ENCODE measurements at places on chromosomes 5 and 9.

GRCh38 chr9:138064547-138064946, 187.0 kb downstream of the CACNA1B start:
- no peak for DNase-seq

DNA sequence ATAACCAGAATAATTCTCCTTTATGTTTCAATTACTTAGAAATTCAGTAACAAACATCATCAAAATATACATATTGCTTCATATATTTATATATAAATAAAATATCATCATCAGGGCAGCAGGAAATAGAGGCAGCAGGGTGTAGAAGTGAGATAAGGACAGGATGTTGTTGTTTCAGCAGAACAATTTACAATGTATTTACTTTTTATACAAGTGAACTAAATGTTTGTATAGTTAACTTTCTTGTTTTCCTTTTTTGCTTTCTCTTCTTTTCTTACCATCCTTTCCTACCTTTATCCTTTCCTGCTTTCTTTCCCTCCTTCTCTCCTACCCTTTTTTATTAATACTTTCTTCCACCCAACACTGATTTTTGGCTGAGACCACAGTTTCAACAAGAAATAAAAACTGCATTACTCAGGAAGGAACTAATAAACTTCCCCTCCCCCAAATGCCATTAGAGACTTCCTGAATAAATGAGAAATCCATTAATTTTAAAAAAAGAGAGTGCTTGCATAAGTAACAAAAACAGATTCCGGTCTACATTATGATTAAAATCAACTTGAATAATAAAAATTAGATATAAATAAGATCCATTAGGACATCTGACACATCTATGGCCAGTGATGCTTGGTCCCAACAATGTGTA, 159.8 kb upstream of the ACOT12 start:
- DNase-seq: no peak

DNA sequence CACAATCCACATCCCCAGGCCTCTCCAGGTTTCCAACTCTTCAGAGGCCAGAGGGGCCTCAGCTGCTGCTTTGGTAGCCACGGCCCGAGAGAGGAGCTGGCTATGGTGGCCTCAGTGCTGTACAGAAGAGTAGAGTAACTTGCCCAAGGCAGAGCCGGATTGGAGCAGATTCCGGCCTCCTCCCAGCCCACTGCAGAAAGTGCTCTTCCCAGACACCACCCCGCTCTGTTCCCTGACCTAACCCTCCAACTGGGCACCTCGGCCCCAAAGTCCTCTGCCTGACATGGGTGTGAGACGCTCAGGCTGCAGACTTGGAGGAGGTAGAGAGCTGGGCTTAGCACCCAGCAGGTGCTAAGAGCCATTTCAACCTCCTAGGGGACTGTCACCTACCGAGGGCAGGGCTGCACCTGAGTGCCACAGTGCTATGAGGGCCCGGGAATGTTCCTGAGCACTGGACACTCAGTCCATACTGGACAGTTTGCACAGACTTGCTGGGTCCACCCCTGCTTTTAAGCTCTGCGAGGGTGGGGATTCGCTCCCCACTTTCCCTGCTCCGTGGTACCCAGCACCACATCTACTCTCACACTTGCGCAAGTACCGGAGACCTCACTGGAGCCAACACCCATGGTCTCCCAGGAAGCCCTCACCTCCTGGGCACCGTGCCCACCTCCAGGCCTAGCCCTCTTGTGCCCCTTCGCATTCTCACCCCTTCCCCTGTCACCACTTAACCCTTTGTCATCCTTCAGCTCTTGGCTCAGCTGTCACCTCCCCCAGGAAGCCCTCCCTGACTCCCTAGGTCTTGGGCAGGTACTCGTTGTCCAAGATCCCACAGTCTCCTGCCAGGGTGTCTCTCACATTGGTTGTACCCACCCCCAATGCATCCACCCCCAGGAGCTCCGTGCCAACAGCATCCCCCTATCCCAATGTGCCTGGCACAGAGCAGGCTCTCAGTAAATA, 49.8 kb downstream of the DBH start:
- DNase-seq: no peak

GRCh38 chr9:86842573-86842972, 104.7 kb downstream of the GAS1 start:
- no peak for DNase-seq

DNA sequence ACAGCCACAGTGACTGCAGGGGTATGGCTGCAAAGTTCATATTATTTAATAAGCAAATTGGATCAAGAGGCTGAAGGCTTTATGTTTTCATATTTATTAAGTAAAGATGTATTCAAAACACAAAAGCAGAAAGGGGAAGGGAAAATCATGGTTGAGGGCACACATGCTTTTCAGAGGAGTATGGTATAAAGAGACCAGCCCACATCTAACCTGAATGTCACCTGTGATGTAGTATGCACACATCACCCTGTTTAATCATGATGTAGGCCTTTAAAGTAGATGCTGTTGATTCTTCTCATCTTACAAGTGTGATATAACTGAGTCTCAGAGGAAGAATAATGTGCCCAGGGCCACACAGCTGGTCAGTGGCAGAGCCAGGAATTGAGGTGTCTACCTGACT, 211.8 kb downstream of the DCP2 start:
- DNase-seq: no peak

DNA sequence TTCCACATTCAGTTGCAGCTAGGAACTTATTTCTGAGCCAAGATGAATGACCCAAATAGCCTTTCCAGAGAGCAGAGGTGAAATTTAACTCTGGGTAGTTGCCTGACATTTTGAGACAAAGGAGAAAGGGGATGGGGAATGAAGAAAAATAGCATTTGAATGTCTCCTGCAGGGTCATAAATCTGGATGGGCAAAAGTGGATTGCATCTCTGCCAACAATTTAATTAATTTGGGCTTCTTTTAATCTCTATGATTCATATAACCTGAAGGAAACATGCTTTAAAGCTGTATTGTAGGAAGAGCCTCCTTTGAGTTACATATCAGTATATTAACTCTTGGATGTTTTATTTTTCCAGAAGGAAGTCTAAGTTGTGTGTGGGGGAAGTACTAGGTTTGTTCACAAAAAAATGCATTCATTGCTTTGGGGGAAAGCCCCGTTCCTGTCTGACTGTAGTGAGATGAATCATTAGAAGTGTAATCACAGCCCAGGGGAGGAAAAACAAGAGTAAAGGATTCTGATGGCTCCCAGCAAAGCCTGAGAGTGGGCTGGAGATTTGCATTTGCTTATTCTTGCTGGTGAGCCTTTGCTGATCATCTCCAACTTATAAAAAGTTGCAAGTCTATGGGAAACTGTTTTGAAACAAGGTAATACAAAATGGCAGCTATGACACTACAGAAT, 133.0 kb upstream of the IQGAP2 start:
- DNase-seq: no peak

DNA sequence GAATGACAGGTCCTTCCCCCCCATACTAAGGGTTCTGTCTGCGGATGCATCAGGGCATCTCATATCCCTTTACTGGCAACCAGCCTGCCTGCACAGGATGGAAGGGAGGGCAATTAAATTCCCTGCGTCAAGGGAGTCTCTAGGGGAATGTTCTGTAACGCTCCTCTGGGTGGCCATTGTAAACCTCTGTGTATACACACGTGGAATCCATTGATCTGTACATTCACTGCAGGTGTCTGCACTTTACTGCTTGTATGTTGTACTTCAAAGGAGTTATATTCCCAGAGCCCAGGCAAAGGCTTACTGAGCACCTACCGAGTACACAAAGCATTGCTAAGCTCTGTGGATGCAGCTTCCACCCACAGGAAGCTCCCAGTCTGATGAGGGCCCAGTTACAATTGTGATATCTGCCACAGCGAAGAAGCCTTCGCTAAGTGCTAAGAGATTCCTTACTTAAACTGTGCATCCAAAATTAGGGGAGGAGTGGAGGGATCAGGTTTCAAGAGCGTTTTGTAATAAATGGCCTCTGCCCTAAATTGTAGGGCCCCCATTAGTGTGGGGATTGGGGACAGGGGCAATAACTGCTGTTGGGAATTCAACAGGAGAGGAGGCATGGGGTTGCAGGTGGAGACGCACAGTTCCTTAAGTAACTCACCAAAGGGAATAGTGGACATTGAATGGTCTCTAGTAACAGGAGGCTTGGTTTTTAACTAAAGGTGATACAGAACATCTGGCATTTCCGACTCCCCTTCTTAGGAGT, 1.5 kb upstream of the RETREG1 start:
- DNase-seq: no peak

DNA sequence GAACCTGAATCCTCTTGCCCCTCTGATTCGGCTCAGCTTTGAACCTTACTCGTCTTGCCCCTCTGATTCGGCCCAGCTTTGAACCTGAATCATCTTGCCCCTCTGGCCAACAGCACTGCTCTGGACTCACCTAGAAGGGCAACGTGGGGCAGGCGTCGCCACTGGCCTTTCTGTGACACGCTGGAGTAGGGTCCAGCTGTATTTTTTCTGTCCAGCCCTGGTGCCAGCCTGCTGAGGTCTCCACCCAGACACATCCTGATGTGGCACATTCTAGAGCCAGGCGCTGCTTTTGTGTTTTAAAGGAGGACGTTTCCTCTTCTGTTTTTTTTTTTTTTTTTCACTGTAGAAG, 15.2 kb upstream of the CPEB4 start:
- DNase-seq: no peak

DNA sequence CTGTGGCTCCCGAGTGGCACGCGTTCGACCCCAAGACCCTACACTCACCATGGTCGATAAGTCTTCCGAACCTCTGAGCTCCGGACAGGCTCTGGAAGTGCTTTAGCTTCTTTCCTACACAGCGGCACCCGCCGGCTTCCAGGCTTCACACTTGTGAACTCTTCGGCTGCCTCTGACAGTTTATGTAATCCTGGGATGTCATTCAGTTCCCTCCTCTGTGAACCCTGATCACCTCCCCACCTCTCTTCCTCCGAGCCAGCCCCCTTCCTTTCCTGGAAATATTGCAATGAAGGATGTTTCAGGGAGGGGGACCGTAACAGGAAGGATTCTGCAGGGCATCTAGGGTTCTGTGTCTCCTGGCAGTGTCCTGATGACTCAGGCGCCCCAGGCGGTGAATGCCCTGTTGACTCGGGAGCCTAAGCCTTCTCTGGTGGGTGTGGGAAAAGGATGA, at the start of gene CD14:
TSS of gene CD14 (minus strand) at position 155 of the 451 bp plus-strand sequence. CDS start at position 51, 104 bp downstream.
- DNase-seq: no peak

- no peak for DNase-seq
These were observed 3.6 kb upstream of the CPEB4 start for GRCh38 chr5:173884402-173885053.

Measured in progenitor cell of endocrine pancreas (in vitro differentiated cells).